GM19239 (cell line): ENCODE measurements at places on chromosomes 7 and 10.

- DNase-seq, result no peak
These were observed 187.8 kb downstream of the FAM107B start for GRCh38 chr10:14586901-14587300.

DNA sequence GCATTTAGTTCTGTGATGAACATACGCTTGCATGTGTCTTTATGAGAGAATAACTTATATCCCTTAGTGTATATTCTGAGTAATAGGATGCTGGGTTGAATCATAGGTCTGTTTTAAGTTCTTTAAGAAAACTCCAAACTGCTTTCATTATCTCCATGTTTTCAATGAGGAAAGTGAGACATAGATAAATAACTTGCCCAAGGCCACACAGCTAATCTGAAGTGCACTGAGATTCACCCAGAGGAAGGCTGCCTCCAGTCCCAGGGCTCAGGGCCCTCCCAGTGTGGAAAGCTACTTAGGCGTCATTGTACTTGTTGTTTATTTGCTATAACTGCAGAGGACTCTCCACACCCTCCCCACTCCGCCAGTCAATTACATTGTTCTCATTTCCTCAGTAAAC is 126.7 kb downstream of the INHBA start:
- DNase-seq, result no peak

DNA sequence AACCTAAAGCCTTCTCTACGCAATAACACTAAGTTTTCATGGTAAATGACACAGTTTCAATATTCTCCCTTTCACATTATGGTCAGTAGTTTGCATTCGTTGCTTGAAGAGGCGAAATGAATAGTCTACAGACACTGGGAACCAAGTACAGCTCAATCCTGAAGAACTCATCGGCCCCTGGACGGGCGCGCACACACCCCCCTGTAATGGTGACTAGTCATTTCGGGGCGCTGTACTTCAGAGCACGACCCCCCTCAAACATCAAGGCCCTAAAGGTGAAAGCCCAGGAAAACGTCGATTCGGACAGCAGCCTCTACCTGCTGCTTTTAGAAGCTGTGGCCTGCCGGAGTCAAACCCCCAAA is 1.0 kb downstream of the NT5C2 start:
- DNase-seq, result no peak

- peak; percentile 78 for DNase-seq
These were observed 9.9 kb upstream of the PSMG3 start for GRCh38 chr7:1579481-1580421.

DNA sequence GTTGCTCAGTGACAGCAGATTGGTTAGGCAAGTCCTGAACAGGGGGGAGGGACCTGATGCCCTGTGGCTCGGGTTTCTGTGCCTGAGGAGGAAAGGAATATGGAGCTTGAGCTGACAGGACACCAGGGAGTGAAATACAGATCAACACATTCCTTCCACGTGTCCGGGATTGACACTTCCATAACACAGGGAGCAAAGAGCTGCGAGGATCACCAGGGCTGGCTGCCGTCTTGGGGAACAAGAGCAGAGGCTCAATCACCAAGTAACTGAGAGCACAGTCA is 36.7 kb upstream of the EFCAB10 start:
- DNase-seq, result no peak

GRCh38 chr7:36794689-36795088 is 70.4 kb upstream of the AOAH start:
- no peak for DNase-seq

GRCh38 chr10:93245147-93245546 is 171.5 kb downstream of the CYP26A1 start:
- no peak for DNase-seq
